ENCODE measurements at places on chromosomes 1 and 21.

- no peak for DNase-seq
Measured at GRCh38 chr1:99534638-99534930, 111.3 kb upstream of the PALMD start.

- no peak for DNase-seq
Measured at GRCh38 chr1:7013833-7014639, 228.8 kb downstream of the CAMTA1 start.

GRCh38 chr1:156836041-156836654, 19.5 kb upstream of the SH2D2A start:
- no peak for DNase-seq

DNA sequence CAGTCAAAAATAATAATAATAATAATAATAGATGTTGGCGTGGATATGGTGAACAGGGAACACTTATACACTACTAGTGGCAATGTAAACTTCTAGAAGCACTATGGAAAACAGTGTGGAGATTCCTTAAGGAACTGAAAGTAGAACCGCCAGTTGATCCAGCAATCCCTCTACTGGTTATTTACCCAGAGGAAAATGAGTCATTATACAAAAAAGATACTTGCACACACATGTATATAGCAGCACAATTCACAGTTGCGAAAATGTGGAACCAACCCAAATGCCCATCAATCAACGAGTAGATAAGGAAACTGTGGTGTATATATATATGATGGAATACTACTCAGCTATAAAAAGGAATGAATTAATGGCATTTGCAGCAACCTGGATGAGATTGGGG, 176.0 kb downstream of the PLPP3 start:
- DNase-seq = no peak

GRCh38 chr1:234631721-234632125, 21.7 kb upstream of the IRF2BP2 start:
- DNase-seq = no peak
